NCI-H1092 (cell line): ENCODE measurements at places on chromosomes 2 and 18.

- DNase-seq, result no peak
Measured at GRCh38 chr2:62398356-62398755, 107.6 kb downstream of the TMEM17 start.

DNA sequence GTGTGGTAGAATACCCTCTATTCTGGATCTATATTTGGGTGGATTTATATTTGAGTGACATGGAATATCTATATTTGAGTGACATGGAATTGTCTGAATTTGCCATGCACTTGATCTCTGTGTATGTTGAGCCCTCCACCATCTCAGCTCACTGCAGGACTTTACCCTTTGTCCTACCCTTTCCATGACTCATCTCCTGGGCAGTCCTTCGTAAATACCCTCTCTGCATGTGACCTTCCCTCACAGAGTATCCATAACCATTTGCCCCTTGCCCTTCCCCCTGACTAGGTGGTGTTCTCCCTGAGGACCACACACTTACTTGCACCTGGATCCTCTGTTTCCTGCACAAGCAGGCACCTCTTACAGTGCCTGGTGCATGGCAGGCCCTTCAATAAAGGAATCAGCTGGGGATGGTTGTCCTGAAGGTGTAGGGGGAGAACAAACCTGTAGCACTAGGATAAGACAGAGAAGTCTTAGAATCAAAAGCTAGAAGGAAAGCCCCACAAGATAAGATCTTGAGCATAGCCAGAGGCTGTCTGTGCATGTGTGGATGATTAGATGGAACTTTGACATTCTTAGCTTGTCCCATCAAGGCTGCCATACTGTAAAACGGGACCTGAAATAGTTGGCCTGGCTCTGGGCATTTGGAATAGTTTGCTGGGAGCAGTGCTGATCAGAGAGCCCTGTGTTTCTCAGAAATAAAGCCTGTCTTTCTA lies 230.4 kb downstream of the FHOD3 start:
- DNase-seq, result no peak

- no peak for DNase-seq
Measured at GRCh38 chr18:43590182-43590903, 313.1 kb upstream of the SYT4 start.

GRCh38 chr18:45359275-45360009 lies 255.8 kb upstream of the SLC14A2 start:
- DNase-seq, result no peak

GRCh38 chr18:76386886-76387285 lies 108.2 kb downstream of the ZNF516 start:
- DNase-seq, result no peak

GRCh38 chr2:151337643-151338042 lies 19.7 kb upstream of the TNFAIP6 start:
- DNase-seq, result no peak
